ENCODE measurements at places on chromosomes 3 and 15. TPM values are rescaled to one million over a fixed set of nuclear protein-coding genes. Genes with fewer than 3 reads are reported as not detected.

GRCh38 chr3:179957264-179957845 lies 79.4 kb downstream of the PEX5L start:
- DNase-seq, result no peak

DNA sequence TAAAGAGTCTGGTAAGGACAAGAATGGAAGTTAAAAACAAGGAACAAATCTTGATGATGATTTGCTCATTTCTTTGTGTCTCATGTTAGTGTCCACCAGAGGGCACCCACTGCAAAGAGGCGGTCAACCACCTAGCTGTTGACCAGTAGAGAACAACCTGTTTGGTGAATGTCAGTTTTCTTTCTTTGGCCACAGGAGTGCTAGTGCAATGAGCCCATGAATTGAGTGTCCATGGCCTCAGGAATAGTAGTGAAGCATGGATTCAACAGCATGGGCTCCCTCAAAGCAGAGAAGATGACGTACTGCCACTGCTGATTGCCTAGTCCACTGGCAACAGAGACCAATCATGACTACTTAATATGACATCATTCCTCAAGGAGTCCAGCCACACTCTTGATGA lies 10.7 kb upstream of the CNTN6 start:
- no peak for DNase-seq

TRIM42 gene
- total RNA-seq, result not detected

- no peak for DNase-seq
These were observed 260.9 kb upstream of the CFAP20DC start for GRCh38 chr3:59310736-59311135.

DNA sequence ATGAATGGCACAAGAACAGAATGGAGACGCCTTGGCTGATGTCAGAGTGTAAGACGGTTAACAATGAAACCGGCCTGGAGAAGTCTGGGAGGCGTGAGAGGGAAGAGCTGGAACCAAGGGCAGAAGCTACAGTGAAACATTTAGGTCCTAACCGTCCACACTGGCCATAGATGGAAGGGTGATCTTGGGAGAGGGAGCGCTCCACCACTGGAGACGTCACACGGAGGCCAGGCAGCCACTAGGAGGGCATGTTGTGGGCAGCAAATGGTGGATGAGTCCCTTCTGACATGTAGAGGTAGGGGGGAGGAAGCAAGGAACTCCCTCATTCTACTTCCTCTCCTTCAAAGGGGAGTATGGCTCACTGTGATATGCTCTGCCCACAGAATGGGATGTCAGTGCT lies 23.8 kb downstream of the FEM1B start:
- DNase-seq, result no peak

DNA sequence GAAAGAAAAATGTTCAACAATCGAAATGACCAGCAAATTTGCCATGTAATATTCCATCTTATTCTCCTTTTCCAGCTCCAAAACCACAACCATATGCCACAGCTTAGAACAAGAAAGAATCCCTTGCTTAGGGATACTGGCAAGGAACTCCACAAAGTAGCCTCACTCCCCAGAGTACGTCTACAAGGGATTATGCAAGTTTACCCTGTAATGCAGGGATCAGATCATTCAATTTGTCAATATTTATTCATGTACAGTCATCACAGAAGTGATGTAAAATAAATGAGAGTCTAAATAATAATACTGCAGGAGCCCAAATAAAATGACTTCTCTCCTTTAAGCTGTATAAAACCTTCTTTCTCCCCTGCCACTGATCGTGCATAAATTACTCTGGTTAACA lies 23.5 kb upstream of the MYO1E start:
- DNase-seq, result no peak

GRCh38 chr15:70033529-70034140 lies 64.1 kb downstream of the TLE3 start:
- DNase-seq, result no peak

PODXL2 gene
- total RNA-seq, result 0.95 TPM

DNA sequence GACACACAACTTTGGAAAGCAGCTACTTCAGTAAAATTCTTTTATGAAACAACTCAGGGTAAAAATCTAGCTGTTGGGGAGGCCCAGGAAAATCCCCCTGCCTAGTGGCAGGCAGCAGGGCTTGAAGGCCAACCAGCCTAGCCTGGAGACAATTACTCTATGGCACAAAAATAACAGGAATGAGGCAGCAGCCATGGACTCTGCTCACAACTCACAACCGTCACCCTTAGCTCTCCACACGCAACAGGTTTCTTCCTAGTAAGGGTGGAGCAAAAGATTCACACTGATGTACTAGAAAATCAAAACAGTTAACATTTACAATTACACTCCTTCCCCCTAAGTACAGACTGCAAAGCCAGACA lies 530 bp upstream of the FBXL22 start:
- DNase-seq, result no peak

DNA sequence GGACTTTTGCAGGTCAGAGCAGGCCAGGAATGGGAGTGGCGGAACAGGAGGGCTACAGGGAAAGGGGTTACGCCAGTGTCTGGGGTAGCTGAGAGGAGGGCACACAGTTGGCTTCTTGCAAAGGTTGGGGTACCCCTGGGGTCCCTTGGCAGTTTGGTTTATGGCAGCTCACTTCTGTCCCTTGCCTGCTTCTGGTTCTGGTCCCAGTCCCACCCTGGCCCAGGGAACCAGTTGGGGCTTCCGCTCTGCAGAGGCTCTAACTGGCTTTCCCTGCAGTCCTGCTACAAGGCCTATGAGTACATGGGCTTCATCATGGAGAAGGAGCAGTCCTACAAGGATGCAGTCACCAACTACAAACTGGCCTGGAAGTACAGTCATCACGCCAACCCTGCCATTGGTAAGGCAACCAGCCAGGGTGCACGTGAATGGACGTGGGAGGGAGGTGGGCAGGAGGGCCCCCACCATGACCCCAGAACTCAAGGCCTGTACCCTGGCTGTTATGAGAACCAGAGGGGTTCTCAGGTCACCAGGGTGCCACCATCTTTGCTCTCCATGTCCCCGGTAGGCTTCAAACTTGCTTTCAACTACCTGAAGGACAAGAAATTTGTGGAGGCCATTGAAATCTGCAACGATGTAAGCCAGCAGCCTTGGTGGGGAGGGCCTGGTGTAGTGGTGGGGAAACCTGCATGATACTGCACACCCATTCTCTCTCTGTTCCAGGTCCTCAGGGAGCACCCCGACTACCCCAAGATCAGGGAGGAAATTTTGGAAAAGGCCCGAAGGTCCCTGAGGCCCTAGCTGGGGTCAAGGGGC lies 15.2 kb downstream of the CSRNP1 start:
- DNase-seq, result no peak

- no peak for DNase-seq
These were observed 30.1 kb downstream of the KBTBD8 start for GRCh38 chr3:67028001-67028784.

GRCh38 chr3:14273901-14274611 lies 95.4 kb downstream of the LSM3 start:
- no peak for DNase-seq

GABPB1 gene
- total RNA-seq, result 37.5 TPM

- DNase-seq, result no peak
These were observed 41.2 kb upstream of the ADPGK start for GRCh38 chr15:72824781-72825180.

GRCh38 chr3:9168241-9168741 lies 81.2 kb downstream of the SRGAP3 start:
- DNase-seq, result peak; percentile 81

GPR160 gene
- total RNA-seq, result 13.8 TPM

- peak; percentile 44 for DNase-seq
These were observed 36.8 kb downstream of the EHD4 start for GRCh38 chr15:41935566-41936020.

COMMD2 gene
- 28.9 TPM for total RNA-seq

GRCh38 chr3:100254168-100254777 lies 6.5 kb upstream of the TBC1D23 start:
- peak; percentile 56 for DNase-seq

DNA sequence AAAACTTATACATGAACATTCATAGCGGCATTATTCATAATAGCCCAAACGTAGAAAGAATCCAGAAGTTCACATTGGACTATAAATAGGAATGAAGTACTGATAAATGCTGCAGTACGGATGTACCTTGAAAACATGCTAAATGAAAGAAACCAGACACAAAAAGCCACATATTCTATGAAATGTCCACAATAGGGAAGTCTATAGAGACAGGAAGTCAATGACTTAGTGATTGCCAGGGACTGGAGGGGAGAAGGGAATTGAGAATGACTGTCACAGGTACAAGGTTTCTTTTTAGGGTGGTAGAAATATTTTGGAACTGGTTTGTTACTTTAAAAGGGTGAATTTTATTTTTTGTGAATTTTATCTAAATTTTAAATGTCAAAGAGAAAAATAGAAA lies 71.4 kb upstream of the SKOR1 start:
- no peak for DNase-seq

DNA sequence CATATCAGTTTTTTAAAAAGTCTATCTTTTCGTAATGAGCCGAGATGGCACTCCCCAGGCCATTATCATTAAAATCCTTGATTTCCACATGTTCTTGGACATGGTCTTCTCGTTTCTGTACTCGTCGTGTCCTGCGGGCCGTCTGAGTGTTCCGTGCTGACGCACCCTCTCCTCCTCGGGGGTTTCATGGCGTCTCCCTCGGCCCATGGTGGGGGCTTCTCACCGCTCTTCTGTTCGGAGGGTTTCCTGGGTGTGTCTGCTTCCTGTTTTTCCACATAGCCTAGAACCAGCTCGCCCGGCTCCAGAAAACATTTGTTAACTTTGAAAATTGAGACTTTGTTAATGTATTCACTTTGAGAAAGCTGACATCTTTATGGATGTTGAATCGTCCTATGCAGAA lies 92.7 kb downstream of the VGLL4 start:
- DNase-seq, result no peak

DNA sequence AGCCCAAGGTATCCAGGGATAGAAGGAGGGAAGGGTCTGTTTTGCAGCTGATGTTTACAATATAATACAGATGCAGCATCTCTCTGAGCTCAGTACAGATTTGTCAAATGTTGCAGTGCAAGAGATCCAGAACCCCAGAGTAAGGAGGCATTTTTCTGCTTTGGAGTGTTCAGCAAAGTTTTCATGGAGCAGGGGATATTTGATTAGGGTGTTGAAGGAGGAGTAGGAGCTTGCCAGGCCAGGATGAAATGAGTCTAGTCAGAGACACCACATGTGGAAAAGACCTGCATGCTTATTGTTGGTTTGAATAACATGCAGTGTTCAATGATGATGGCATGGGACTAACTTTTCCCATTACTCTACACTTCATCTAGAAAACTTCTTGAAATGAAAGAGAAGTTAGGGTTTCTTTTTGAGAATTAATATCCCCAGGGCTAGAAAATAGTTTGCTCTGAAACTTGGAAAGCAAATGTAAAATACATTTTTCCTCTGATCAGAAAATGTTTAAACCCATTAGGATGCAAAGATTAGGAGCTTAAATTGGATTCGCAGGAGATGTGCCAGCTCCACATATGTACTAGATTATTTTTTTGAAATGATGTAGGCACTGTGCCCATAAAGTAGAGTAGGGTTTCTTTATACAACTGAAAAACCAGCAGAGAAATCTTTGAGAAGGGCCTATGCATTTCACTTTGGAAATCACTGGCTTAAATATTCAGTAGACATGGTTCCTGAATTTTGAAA lies 243.8 kb downstream of the CACNA2D3 start:
- no peak for DNase-seq

- DNase-seq, result no peak
These were observed 62.6 kb downstream of the SMAD3 start for GRCh38 chr15:67127965-67128364.

IL17RD gene
- total RNA-seq, result not detected

TTC23 gene
- 2.1 TPM for total RNA-seq

GRCh38 chr15:75862796-75863195 lies 19.5 kb downstream of the UBE2Q2 start:
- DNase-seq, result no peak

DNA sequence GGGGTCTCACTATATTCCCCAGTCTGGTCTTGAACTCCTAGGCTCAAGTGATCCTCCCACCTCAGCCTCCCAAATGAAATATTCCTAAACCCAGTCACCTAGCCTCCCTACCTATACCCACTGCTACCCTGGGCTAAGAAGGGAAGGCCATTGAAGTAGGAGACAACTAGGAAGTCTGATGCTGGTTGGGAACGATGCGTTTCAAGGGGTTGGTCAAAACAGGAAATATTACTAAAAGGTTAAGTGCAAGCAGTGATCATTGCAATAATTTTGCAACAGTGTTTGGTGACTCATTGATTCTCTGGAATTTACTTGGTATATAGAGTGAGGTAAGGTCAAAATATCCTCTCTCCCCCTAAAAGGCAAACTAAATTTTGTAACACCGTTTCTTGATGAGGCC lies 4.6 kb upstream of the UQCRC1 start:
- DNase-seq, result no peak

ANKUB1 gene
- total RNA-seq, result not detected

GOLGA8S gene
- total RNA-seq, result 0.33 TPM

GRCh38 chr3:113158171-113158570 lies 53.2 kb upstream of the BOC start:
- DNase-seq, result no peak

DNA sequence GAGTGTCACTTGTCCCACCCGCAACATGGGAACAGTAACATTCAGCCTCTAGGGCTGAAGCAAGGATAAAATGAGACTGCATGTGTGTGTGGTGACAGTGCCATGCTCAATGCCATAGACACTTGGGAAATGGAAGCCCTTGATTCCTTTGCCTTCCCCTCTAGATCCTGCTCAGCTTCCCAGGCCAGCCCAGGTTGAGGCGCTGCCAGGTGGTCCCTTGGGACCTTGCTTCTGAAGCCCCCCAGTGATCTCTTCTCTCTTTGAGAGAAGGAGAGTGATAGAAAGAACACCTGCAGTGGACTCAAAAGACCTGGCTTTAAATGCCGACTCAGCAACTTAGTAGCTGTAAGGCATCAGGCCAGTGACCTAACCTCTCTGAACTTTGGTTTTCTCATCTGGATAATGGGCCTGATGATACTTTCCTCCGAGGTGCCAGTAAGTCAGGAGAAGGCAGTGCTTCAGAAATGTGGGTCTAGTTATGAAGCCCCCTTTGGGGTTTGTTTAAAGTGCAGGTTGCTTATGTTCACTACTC lies 144.5 kb downstream of the RPLP1 start:
- DNase-seq, result no peak

GRCh38 chr3:97232393-97233034 lies 418.1 kb downstream of the EPHA6 start:
- DNase-seq, result no peak

RTP3 gene
- total RNA-seq, result not detected
